ENCODE measurements at places on chromosomes 1 and 21.

DNA sequence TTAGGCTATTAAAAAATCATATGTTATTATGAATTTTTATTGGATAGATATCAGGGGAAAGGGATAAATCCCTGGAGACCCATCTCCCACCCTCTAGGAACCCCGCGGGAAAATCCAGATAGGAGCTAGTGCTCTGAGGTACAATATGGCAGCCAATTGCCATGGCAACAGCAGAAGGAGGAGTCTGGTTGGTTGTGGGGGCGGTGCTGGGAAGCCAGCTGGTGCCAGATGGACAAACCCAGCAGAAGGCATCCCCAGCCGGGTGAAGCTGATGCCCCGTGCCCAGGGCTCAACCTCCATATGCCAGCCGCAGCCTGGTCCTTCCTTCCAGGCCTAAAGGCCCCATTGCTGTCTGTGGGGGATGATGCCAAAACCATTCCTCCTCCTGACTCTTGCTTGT is 38.3 kb downstream of the RHBG start:
- no peak for DNase-seq

GRCh38 chr1:231106347-231106746 is 55.5 kb upstream of the TRIM67 start:
- no peak for DNase-seq

- no peak for DNase-seq
Measured at GRCh38 chr1:77370161-77370560, 88.3 kb downstream of the AK5 start.

DNA sequence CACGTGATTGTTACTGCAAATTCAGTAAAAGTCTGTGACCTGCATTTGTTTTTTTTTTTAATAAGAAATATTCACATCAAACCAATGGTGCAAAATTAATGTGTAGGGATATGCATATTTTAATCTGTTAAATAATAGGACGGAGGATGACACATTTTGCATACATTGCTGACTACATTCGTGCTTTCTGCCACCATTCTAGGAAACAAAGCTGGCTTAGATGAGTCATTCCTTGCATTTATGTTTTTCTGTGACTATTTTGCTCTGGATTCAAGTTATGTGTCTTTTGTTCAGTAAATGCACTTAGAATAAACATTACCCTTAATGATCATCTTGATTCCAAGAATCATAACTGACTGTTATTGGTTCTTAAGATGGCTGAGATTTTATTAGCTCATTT is 23.9 kb upstream of the CYYR1 start:
- no peak for DNase-seq

- no peak for DNase-seq
Measured at GRCh38 chr1:205241366-205242030, 13.8 kb downstream of the TMCC2 start.

DNA sequence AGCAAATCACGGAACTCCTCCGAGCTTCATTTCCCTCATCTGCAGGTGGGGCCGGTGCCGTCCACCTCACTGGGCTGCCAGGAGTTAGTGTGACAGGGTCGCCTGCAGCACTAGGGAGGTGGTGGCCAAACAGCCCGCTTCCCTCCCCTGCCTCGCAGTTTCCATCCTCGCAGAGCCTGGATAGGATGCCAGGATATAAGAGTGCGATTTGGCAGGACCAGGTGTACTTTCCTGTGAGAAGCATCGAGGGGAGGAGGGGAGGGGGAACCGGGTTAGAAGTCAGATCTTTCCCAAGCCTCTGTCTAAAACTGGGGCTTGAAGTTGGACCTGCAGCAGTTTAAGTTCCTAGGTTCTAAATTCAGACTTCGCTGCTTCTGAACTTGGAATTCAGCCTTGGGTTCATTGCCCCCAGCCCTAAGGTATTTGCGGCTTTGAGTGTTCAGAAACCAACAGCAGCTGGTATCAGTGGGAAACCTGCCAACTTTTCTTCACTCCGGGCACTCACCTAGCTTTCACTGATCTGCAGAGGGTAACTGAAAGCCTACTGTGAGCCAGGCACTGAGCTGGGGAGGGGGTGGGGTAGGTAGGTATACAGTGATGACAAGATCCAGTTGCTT is 1.7 kb upstream of the JUN start:
- DNase-seq = peak; percentile 20

DNA sequence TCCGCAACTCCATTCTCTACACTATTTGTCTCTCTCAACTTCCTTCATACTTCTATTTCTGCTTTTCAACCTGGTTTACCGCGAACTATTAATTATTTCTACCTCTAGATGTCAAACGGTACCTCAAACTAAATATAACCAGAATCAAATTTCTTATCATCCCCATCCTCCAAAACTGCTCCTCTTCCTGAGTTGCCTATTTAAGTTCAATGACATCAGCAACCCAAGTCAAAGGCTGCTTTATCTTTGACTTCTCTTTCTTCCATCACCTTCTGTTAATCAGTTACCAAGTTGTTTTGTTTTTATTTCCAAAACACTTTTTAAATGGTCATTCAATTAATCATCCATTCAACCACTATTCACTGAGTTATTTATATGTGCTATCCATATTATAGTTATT is 171.9 kb downstream of the COL24A1 start:
- DNase-seq = no peak

- DNase-seq = no peak
Measured at GRCh38 chr1:238568735-238569134, 678.0 kb upstream of the ZP4 start.

GRCh38 chr21:44525391-44526095 is 14.5 kb downstream of the KRTAP10-1 start:
- DNase-seq = no peak

GRCh38 chr1:156643778-156644092 is 1.8 kb downstream of the BCAN start:
- no peak for DNase-seq

DNA sequence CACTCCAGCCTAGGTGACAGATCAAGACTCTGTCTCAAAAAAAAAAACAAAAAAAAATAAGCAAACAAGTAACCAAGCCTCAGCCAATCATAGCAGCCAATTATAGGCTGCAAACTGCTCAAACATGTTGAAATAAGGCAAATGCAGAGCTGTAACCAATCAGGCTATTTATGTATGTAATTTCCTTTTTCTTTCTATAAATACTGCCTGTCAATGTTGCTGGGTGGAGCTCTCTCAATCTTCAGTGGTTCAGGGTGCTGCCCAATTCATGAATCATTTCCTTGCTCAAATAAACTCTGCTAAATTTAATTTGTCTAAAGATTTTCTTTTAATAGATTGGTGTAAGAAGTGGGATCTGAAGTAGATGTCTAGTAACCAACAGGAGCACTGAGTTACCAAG is 11.6 kb upstream of the CD1D start:
- no peak for DNase-seq

DNA sequence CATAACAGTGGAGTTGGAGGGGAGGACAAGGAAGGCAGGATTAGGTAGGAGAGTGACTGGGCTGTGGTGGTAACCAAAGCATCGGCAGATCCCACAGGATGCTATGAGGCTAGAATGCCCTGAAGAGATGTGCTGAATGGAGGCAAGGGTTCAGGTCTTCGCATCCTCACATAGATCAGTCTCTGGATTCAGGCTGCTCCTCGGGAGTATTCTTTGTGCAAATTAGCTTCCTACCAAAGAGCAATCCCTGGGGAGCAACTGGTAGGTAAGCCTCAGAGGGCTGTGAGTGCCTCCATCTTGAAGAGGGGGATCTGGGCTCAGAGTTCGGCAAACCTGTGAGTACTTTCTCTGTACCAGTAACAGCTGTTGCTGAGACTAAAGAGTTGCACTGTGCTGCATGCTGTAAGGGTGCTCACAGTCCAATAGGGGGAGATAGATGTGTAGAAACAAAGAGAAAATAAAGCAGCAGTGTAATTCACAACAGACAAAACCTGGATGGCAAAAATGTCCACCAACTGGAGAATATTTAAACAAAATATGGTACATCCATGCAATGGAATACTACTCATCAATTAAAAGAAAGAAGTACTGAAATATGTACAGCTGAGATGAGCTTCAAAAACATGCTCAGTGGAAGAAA is 322.4 kb upstream of the DEPDC1 start:
- DNase-seq = no peak
